Stromal cell of bone marrow (primary cell): ENCODE measurements at places on chromosomes 2 and 18.

DNA sequence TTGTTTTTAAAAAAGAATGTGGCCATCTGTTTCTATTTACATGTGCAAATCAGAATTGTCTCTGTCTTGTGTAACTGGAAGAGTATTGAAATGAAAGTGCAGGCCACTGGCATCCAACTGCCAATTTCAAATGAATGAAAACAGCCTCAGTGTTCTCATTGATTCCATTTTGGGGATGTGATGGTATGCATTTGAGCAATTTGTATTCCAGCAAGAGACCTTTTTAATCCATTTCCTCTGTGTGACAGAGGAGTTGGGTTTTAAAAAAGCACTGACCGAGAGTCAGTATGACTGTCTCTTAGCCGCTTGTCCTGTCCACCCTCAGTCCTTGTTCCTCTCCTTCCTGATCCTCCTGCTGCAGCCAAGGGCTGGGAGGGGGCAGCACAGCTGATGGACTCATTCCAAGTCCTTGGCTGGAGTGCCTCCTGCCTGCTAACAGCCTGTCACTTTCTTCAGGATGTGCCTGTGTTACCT lies 50.0 kb downstream of the ASAP2 start:
- no peak for DNase-seq

- peak; percentile 93 for DNase-seq
These were observed 142.4 kb downstream of the CAPN13 start for GRCh38 chr2:30664761-30665358.

GRCh38 chr2:216279031-216279430 lies 93.3 kb downstream of the MARCHF4 start:
- DNase-seq: peak; percentile 13

DNA sequence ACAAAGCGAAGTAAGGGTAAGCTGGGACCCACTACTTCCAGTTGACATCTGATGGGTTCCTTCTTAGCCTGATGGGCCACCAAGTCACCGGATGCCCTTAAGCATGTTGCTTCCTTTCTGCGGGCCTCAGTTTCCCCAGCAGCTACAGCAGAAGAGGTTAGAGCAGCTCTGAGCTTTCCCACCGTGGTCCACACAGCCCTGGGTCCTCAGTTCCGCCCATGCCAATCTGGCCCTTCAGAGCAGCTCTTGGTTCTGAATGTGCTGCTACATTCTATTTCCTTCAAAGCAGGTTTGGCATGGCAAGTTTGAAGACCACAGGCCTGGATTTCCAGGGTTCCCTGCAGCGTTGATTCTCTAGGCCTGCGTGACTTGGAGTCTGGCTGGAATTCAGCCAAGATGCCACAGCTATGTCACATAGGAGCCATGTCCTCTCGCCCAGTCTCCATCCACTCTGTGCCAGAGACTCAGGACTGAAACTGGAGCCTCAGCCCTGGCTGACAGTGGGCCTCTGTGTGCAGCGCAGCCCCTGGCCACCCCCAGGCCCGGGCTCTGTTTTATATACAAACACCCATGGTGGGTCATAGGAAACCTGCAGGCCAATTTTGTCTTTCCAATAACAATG lies 79.6 kb downstream of the TFCP2L1 start:
- DNase-seq: no peak

DNA sequence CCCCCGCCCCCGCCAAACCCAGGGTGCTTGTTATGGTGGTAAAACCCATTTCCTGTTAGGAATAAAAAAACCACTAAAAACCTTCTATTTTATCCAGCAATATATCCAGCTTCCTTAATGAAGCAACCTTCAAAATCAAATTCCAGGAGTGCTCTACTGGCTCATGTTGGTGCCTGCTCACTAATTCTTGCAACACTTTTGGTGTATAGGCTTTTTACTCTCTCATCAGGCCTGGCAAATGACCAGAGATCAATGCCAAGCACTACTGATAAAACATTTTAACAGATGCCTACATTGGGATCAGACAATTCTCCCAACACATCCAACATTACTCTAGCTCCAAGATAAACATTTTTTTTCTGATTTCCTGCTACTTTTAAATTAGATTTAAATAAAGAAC lies 312.4 kb downstream of the KCNJ3 start:
- no peak for DNase-seq

DNA sequence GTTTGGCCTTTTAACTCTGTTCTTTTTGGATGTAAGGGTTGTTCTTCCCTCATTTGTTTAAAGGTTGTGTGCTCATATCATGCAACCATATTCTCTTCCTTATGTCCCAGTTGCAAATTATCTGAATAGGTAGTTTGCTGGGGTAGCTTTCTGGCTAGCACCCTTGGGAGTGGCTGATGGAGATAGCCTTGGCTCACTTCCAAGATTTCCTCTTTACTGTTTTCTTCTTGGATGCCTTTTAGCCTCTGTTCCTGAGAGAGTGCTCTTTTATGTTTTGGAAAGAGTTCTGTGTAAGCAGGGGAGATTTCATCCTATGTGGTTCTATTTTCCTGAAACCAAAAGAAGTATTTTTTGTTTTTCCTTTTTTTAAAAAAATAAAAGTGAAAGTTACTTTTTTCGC lies 25.4 kb downstream of the USP14 start:
- peak; percentile 3 for DNase-seq

GRCh38 chr2:218583983-218584850 lies 15.6 kb downstream of the CNOT9 start:
- DNase-seq: no peak

DNA sequence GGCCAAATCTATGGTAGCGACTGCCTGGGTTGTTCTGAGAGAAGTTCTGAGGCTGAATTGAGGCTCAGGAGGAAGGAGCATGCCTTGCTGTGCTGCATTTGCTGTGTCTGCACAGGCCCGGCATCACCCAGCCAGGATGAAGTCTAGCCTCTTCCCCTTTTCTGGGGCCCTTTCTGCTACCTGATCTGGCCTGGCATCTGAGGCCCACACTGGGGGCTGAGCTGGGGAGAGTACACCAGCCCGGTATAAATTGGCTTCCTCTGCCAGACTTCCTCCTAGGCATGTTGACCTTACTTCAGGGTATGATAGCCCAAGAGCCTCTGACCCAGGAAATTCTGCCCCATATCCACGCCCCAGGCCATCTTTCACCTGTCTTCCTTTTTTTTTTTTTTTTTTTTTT lies 30.0 kb downstream of the MRPL35 start:
- DNase-seq: no peak

GRCh38 chr2:197516393-197516761 lies 511 bp downstream of the MOB4 start:
- no peak for DNase-seq

DNA sequence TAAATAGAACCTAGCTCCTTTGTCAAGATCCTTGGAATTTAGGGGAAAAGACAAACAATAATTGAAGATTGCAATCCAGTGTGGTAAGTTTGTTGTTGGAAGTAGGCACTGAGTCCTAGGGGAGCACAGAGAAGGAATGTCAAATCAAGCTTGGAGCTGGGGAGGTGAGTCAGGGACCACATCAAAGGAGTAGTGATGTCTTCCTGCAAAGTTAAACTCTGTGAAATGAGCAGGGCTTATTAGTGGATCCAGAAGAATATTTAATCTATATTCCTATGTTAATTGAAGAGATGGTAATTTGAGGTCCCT lies 41.7 kb upstream of the NABP1 start:
- peak; percentile 29 for DNase-seq

DNA sequence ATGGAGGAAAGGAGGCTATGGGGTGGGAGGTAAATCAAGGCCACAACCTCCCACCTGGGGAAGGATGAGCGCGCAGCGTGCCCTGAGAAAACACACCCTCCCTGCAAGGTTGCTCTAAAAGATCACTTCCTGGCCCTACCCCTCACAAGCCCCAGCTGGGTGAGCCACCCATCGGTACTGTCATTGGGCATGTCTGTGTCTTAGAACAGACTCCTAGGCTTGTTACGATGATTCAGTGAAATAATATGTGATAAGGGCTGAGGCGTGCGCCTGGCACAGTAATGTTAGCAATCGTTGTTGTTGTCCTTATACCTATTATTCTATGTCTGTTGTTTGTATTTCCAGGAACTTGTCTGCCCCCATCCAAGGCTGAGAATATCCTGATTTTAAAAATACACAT lies 175.1 kb downstream of the ZFP36L2 start:
- no peak for DNase-seq

GRCh38 chr2:28276076-28276618 lies 116.5 kb upstream of the FOSL2 start:
- DNase-seq: peak; percentile 94

DNA sequence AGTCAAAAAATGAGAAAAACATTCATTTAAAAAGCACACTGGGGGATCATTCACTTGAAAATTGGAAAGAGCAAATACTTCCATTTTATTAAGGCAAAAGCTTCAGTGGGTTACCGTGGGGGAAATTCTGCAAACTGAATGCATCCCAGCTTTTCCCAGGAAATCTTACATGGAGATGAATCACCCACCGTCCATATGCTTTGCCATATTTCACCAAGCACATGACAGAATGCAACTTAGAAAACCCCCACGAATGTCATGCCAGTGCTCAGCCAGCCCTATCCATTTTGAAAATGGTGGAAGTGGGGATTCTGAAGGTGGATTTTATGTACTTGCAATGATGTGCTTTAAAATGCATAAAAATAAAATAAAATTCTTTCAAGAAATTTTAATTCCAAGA lies 485.5 kb upstream of the ID2 start:
- DNase-seq: no peak

DNA sequence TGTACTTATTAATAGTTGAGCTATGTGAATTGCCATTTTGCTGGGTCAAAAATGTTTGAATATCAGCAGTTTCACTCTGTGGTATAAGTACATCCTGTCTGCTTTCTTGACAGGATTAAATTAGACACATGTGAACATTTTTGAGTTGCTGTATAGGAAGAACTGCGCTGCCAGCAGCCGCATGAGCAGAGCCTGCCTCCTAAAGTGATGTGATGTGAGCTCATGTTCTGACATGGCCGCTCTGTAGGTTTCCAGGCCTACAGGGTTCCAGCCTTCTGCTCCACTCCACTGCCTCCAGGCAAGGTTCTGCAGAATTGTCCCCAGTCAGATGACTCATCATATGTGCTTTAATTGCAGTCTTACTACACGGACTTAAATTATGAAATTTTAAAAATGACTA lies 119.7 kb upstream of the NFATC1 start:
- peak; percentile 0 for DNase-seq

GRCh38 chr18:22084547-22084946 lies 84.8 kb upstream of the GATA6 start:
- DNase-seq: no peak

DNA sequence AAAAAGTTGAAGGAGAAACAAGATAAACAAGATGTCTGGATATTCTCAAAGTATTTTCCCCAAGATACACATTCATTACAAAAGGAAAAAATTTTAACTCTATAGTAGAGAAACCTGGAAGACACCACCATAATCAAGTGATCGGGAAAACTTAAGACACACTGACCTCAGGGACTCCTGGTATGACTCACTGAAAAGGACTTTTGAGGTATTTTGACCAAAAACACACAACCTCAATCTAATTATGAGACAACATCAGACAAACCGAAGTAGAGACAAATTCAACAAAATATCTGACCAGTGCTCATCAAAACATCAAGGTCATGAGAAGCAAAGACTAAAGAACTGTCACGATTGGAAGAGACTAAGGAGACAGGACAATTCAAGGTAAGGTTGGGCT lies 34.7 kb downstream of the LPIN2 start:
- no peak for DNase-seq

- no peak for DNase-seq
These were observed 109.7 kb downstream of the FOXI3 start for GRCh38 chr2:88342749-88343148.

DNA sequence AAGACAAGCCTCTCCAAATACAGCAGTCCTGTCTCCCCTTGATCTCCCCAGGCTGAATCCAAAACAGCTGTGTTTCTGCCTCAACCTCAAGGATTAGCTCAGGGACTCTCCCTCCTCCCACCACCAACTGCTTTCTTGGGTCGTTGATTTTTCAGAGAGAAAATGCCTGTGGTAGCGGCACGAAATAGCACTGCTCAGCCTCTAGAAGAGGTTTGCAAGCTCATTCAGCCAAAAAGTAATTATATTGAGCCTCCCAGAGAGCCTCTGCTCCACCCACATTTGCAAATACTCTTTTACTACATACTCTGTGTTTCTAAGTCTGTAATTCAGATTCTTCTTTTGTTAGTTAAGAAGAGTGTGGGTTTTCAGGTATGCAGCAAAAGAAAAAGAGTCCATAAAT lies 396.4 kb upstream of the TNP1 start:
- no peak for DNase-seq

DNA sequence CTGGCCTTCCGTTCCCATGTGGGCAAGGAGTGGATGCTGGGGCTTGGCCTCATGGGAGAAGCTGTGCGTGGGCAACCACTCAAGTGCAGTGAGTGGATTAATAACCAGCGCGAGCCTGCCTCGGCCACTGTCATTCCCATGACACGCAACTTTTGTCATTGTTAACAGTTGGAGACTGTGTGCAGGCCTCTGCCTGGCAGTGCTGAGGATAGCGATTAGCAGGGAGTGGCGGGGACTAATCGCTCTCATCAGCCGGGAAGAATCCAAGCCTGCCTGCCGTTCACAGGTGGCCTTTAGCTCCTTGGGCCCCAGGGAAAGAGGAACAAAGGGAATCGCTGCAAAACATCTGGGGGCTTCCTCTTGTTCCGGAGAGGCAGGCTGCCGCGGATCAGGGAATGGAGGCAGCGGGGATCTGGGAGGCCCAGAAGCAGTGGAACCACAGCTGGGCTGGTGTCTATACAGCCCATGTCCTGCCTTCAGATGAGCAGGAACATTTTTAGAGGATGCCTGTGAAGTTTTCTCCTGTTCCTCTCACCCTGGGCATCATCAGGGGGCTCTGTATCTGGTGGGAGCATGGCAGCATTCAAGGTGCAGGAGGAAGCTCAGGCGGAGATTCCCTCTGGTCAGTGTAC lies 53.8 kb downstream of the CTIF start:
- DNase-seq: no peak

DNA sequence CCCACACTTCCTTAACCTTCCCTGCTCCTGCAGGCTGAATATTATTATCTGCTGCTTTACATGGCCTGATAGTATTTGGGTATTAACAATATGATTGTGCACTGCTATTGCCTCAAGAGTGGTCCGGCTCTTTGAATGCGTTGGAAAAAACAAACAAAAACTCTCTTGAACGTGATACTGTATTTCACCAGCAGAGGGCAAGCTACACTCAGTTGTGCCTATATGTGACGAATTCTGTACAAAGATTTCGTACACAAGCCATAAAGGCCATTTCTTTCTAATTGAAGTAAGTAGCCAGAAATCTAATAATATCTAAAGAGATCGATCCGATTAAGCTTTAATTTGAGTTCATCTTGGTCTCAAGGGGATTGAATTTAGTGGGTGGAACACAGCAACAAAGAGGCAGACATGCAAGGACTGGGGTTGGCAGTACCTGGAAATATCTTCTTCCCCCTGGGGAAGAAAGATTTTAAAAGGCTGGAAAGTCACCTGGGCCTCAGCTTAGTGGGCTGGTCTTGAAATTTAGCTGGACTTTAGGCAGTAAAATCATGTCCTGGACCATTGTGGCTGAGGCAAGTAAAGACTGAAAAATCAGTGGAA lies 49.3 kb upstream of the RAB6D start:
- peak; percentile 23 for DNase-seq

GRCh38 chr2:75604484-75604883 lies 42.1 kb upstream of the MRPL19 start:
- no peak for DNase-seq
